T-cell (primary cell): ENCODE measurements at places on chromosomes 16 and 17.

DNA sequence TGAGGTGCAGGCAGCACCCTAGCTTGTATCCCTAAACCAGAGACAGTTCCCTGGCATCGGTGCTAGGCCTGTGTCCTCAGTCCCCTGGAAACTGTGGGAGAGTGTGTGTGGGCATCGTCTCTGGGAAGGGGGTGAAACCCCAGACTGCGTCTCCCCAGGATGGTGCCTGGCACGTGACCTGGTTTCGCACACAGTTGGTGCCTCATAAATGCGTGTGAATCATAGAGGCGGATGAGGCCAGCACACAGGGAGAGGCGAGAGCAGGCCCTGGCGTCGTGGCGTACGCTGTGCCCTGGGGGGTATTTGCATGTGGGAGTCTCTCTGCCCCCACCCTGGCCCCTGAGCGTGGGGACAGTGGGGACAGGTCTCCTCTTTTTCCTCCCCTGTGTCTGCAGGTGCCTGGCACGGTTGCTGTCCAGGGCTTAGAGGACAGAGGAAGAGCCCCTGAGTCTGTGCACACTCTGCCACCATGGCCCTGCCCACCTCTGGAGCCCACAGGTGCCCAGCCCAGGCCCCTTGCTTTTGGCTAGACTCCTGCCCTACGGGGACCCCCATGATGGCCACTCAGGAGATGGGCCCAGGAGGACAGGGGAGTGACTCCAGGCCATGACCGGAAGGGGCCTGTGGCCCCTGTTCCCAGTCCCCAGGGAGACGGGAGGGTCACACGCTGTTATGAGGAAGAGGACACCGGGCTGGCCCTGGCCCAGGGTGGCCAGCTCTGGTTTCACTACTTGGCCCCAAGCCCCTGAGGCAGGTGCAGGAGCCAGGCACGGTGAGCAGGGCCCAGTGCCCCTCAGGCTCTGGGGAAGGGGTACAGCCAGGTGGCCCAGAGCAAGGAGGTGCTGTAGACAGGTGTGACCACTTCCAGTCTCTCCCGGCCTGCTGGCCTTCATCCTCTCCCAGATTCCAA, 1.3 kb upstream of the FSCN2 start:
- no peak for DNase-seq

DNA sequence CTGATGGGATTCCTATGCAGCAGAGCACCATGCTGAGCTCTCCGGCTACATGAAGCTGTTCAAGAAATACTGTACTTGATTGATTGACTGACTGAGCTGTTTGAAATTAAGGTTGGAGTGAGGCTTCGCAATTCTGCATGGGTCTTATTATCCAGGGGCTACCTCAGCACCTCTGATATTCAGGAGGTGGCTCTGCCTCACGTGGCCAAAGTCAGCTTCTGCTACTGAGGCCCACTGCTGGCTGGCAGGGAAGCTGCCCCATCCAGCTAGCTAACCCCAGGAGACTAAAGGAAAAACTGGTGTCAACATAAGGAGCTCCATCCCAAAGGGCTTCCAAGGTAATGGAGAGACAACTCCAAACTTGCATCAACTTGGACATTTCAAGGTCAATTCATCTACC, 66.2 kb upstream of the TRAP1 start:
- DNase-seq: no peak

DNA sequence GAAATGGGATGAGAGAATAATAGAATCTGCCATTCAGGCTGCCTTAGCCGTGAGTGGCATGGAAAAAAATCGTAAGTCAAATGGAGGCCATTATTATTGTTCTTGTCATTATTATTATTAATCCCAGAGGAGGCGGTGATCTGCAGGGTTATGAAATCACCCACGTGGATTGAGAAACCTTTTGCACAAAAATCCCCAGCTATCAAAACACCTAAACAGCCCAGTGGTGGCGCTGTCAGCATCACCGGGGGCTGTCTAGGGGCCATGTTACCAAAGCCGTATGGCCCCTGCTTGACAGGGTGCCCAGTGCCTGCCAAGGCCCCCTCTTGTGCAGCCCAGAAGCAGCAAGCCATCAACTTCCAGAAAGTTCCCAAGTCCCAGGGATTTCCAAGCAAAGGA, 25.2 kb downstream of the CNGB1 start:
- DNase-seq: no peak

DNA sequence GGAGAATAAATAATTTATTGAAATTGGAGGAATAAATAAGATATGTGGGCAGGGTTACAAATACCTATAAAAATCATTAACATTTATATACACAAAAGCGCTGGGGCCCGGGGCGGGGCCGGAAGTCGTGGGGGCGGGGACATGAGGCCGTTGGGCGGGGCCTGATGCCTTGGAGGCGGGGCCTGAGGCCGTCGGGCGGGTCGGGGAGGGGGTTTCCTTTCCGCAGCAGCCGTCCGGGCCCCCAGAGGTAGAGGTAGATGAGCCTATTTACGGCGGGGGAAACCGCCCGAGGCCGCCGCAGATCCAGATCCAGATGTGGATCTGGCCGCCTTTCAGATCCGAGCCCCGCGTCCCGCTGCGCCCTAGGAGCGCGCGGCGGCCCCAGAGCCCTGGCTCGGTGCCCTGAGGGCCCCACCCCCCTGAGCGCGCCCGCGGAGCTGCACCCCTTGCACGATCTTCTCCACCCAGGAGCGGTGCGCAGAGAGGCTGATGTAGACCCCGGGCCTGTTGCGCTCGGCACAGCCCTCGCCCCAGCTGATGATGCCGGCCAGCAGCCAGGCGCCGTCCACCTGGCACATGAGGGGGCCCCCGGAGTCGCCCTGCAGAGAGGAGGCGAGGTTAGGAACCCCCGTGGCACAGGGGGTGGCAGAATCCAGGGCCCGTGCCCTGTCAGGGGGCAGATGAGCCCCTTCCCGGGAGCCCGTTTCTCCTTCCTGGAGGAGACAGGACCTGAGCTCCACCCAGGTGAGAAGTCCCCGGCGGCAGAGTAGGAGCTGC, 5.1 kb downstream of the PRSS22 start:
- no peak for DNase-seq

- DNase-seq: no peak
These were observed 61.6 kb downstream of the RGS9 start for GRCh38 chr17:65198653-65199382.

DNA sequence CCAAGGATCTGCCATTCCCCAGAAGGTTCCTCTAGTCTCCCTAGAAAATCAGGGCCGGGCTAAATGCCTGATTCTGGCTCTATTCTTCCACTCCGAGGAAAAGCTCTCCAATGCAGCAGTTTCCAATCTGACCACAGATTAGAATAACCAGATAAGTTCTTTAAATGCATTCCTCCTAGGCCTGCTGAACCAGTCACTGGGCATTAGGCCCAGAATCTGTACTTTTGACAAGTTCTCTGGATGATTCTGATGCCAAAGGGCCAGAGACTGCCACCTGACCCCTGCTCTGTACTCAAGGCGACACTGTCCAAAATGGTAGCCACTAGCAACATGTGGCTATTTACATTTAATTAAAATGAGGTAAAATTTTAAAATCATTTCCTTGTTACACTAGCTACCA, 22.3 kb downstream of the MAP3K14 start:
- DNase-seq: no peak

GRCh38 chr16:72291531-72291981, 119.6 kb upstream of the PMFBP1 start:
- DNase-seq: no peak

- DNase-seq: no peak
These were observed 26.7 kb downstream of the VPS35L start for GRCh38 chr16:19582050-19582831.

GRCh38 chr17:394718-395095, 42.1 kb upstream of the RPH3AL start:
- no peak for DNase-seq

DNA sequence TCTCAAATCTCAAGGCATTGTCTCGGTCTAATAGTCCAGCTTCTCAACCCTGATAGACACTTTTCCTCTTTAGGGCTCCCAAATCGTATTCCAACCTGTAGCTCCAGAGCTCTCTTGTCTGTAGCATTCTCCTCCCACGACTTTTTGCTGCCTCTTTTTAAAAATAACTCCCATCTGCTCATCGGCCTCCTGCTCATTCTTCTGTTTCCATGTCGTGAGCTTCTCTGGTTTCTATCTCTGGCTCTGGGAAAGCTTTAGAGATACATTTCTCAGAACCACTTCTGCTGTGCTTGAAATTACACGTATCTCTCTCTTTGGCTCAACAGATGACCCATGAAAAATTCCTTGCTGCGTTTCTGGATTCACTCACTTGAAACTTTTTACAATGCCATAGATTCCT, 609.6 kb upstream of the C16orf82 start:
- DNase-seq: no peak

GRCh38 chr17:79410681-79411080, 200.2 kb downstream of the RBFOX3 start:
- DNase-seq: no peak

DNA sequence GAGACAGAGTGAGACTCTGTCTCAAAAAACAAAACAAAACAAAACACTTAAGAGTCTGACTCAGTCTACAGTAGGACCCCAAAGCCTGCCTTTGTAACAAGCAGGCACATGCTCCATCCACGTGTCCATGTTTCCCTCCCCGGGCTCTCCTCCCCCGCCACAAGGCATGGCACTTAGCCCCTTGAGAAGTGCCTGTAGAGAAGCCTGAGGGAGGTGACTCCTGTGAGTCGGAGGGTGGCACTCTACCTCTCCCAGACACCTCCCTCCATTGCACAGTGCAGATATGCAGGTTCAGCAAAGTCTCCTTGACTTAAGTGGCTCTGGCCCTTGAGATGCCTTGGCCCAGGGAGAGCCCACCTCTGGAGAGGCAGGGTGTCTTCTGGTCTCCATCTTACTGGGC, 6.8 kb downstream of the FHOD1 start:
- no peak for DNase-seq

GRCh38 chr17:3719265-3719664, 4.4 kb upstream of the HASPIN start:
- no peak for DNase-seq

DNA sequence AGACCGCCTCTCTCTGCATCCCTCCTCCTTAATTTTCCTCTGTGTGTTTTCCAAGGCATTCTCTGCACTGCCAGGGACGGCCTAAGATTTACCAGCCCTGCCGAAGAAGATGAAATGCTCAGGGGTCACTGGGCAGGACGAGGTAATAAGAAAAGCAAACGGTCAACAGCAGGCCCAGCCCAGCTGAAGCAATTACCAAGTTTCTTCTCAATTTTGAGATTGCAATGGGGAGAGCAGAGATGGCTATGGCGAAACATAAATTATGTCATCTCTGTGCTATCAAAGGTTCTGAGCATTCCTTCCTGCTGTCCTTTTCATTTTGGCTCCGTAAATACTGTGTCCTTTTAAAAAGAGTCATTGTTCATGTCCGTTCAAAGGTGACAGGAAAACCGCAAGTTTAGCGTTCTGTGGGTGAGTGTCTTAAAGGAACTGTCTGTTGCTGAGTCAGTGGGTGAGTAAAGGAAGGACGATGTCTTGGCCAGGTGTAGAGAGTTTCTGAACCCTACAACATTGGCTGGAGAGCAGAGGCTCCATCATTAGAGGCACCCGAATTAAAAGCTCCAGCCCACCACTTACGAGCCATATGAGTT, 753.9 kb upstream of the EEF2KMT start:
- DNase-seq: no peak

- no peak for DNase-seq
These were observed 15.1 kb upstream of the GLG1 start for GRCh38 chr16:74622005-74622404.

GRCh38 chr17:31452561-31453110, 61.2 kb downstream of the RAB11FIP4 start:
- no peak for DNase-seq

DNA sequence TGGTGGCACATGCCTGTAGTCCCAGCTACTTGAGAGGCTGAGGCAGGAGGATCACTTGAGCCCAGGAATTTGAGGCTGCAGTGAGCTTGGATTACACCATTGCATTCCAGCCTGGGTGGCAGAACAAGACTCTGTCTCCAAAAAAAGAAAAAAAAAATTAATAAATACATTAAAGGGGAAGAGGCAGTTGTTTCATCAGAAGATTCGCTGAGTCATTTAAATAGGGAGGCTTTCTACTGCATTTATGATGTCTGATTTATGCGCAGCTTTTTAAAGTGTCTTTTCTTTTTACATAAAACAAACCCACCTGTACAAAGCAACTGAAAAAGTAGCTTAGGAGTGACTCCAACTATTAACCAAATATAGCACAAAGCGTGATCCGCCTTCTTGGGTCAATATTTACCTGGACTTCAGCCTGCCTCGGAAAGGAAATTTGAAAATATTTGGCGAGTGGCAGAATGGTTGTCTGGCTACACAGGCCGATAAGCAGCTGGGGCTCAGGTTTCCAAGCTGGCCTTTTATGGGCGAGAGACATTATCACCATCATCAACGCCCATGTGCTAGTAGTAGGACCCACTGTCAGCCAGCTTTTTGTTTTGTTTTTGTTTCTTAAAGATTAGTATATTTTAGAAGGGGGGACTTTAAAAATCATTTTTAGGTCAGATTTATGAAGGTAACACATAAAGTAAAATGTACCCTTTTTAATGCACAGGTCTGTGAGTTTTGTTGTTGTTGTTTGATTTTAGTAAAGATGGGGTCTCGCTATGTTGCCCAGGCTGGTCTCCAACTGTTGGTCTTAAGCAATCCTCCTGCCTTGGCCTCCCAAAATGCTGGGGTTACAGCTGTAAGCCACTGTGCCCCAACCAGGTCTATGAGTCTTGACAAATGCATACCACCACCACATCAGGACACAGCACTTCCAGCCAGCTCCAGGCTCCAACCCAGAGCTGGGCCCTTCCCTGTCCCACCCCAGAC, 42.5 kb upstream of the RASD1 start:
- no peak for DNase-seq

DNA sequence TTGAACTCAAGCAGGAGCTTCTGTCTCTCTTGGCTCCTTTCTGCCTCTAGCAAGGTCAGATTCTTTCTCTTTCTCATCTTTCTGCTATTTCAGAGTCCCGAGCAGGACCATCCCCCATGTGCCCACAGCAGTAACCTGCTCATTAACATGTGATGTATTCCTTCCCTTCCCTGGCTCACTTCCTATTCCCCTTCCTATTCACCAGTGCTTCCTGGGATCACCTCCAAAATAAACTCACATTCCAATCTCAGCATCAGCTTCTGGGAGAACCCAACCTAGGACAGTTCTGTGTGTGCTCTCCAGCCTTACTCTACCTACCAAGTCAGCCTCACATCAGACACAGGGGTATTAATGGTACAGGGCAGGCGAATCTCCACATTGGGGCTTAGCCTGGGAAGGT, 546.4 kb upstream of the SALL1 start:
- no peak for DNase-seq

GRCh38 chr16:57216968-57217367, 28.1 kb upstream of the ARL2BP start:
- DNase-seq: no peak

GRCh38 chr17:2070241-2071023, 15.5 kb downstream of the HIC1 start:
- DNase-seq: no peak

- DNase-seq: no peak
These were observed 25.3 kb downstream of the CACNG3 start for GRCh38 chr16:24281466-24281865.

- no peak for DNase-seq
These were observed 227.3 kb upstream of the RPL38 start for GRCh38 chr17:73976147-73976546.

- DNase-seq: no peak
These were observed 17.3 kb downstream of the CDR2 start for GRCh38 chr16:22356930-22357634.

- DNase-seq: no peak
These were observed 1.3 kb downstream of the USP36 start for GRCh38 chr17:78839235-78839761.

GRCh38 chr16:70738083-70738977, 52.5 kb upstream of the MTSS2 start:
- DNase-seq: no peak
